DMS79 (cell line): ENCODE measurements at places on chromosomes 2 and 18.
A peak's percentile ranks its signal among the peaks of the same experiment; 100 is the strongest.

DNA sequence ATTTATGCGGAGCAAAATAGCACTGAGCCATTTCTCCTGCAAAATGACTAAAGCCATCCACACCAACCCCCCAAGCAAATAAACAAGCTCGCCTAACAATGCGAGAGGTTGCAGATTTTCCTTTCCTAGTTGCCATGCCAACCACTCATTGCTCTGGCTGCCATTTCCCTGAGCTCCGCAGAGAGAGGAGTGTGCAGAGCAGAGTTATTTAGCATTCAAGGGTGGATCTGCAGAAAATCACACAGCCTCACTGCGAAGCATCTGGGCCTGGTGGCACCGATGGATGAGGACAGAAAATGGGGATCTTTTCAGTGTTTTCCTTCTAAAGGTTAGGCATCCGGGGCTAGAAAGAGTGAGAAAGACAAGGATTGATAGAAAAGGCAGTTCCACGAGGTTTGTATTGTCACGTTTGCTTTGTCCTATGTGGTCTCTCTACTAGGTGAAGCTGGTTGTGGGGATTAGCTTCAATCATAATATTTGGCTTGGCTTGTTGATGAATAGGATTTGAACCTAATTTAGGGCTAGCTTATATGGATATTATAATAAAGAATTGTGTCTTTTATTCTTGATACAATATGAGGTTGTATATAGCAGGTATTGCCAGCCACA, 110.2 kb upstream of the UNC80 start:
- DNase-seq = no peak

GRCh38 chr2:152811916-152812315, 93.5 kb downstream of the ARL6IP6 start:
- DNase-seq = no peak

DNA sequence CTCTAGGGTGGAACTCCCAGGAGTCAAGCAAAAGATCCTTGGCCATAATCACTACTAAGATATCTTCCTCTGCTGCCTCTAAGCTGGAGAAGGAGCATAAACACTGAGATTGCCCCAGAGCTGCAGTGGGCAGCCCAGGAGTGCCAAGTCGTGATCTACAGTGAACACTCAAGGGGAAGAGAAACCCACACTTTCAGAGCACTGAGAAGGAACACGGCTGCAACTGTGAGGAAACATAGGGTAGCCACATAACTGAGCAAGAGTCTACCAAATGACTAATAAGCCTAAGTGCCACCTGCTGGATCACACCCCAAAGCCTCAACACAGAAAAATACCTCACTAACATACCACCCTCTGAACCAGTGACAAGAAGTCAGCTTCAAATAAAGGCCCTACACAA, 79.6 kb upstream of the RAB12 start:
- DNase-seq = no peak

GRCh38 chr18:58497845-58498244, 131.0 kb downstream of the ALPK2 start:
- no peak for DNase-seq

DNA sequence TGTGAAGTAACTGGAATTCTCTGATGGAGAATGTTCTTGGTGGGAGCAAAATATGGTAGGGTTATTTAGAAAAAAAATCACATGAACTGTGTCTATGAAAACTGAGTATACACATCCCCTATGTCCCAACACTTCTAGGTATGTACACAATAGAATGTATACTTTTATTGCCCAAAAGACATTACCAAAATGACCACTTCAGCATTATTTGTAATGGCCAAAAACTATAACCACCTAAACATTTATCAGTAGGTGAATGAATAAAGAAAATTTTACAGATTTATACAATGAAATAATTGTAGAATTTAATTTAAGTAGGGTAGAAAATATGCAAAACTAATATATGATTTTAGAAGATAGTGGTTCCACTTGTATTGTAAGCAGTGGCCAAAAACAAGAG, 462.8 kb downstream of the KCNJ3 start:
- no peak for DNase-seq

GRCh38 chr2:60834270-60834717, 47.1 kb upstream of the REL start:
- no peak for DNase-seq

GRCh38 chr2:239775623-239776435, 249.3 kb downstream of the NDUFA10 start:
- no peak for DNase-seq

- DNase-seq = no peak
Measured at GRCh38 chr18:55997151-55997561, 409.2 kb upstream of the TCF4 start.

DNA sequence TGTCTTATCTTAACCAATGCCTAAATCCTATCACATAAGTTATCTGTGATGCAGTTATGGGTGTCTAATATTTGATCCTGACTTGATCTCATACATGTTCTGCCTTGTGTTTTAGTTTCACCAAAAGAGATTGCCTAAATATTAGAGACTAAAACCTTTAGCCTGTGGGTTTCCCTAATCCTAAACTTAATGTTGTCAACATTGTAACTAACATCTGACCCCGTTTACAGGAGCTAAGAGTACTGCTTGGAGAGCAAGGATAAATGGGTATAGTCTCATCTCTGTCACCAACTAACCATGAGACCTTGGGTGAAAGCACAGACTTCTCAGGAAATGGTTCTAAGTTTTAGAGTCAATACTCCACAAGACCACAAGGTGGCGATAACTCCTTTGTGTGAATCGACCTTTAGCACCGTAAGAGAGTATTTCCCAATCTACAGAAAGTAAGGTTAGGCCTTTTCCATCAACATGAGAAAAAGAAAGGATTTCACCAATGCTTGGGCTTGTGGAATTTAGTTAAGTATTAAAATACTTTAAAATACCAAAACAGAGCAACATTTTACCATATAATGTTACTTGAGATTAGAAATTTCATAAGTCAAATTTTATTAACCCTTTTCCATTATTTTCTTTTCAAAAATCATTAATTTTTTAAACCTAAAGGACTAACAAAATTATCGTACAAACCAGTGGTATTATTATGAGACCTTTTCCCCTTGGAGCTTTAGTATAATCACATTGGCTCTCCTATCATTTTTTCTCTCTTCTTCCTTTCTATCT, 60.5 kb downstream of the G6PC2 start:
- peak; percentile 20 for DNase-seq

- no peak for DNase-seq
Measured at GRCh38 chr2:191627518-191627917, 50.4 kb upstream of the NABP1 start.
